Stimulated activated CD4-positive, alpha-beta T cell treated with anti-CD3 and anti-CD28 coated beads, TNF-alpha, amount 100 ng/mL, for 1 hour (primary cell): ENCODE measurements at places on chromosomes 5 and 9.

DNA sequence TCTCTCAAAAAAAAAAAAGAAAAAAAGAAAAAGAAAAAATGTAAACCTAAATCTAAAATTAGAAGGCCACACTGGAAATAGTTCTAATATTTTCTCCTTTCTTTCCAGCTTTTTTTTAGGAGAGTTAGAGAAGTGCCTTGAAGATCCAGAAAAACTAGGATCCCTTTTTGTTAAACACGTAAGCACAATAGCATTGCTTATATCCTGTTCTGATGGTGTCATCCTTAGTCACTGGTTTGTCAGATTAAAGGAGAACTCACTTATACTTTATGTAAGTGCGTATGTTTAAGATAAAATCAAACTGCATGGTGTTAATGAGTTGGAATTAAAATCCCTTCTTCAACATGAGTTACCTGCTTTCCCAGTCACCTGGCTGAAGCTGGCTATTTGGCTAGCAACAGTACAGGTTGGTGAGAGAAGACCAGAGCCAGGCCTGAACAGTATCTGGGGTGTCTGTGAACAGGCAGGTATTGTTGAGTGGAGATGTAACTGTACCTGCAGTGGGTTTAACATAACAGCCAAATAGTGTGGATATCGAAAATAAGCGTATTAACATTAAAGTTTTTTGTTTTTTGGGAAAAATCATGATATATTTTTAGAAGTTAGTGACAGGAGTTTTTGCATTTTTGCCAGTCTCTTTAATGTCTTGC lies 104.7 kb upstream of the OTULINL start:
- DNase-seq = no peak

- DNase-seq = no peak
Measured at GRCh38 chr5:55370291-55370925, 62.6 kb downstream of the MTREX start.

DNA sequence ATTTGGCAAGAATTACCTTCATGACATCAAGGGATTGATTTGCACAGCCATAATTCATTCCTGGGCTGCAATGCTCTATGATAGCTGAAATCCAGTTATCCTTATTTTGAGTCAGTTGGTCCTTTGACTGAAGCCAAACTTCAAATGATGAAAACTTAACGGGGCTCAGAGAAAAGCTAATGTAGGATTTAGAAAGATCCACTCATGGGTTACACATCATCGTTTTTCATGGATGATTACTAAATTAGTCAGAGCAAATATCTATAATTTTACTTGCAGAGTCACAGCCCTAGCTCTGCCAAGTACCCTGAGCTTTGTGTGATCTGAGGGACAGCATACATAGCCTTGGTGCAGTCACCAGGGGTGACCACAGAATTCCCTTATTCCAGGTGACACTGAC lies 27.3 kb upstream of the MUSK start:
- no peak for DNase-seq

DNA sequence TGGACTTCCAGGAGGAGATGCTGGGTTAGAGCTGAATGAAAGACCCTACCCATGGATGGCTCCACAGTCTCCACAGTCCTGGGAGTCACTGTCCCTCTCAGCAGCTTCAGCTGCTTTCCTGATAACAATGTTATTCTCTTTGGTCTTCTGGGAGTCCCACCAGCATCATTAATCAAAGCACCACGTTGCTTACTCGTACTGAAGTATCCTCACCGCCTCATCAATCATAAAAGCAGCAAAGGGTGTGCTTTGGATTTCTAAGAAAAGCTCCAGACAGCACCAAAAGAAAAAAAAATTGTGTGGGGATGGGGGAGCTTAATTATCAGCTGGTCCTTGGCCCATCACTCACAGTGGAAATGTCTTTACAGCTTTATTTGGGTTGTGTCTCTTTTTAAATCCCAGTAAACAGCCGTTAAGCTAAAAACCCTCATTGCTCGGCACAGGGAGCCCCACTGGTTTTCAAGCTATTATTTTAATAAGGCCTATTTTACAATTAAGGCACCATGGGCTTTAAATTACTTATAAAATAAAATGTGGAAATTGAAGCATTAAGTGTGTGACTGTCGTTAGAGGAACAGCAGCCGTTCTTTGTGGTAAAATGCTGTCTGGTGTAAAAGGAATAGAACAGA lies 538.0 kb downstream of the EBF1 start:
- DNase-seq = no peak

GRCh38 chr5:151961557-151961956 lies 36.9 kb upstream of the GLRA1 start:
- DNase-seq = no peak

DNA sequence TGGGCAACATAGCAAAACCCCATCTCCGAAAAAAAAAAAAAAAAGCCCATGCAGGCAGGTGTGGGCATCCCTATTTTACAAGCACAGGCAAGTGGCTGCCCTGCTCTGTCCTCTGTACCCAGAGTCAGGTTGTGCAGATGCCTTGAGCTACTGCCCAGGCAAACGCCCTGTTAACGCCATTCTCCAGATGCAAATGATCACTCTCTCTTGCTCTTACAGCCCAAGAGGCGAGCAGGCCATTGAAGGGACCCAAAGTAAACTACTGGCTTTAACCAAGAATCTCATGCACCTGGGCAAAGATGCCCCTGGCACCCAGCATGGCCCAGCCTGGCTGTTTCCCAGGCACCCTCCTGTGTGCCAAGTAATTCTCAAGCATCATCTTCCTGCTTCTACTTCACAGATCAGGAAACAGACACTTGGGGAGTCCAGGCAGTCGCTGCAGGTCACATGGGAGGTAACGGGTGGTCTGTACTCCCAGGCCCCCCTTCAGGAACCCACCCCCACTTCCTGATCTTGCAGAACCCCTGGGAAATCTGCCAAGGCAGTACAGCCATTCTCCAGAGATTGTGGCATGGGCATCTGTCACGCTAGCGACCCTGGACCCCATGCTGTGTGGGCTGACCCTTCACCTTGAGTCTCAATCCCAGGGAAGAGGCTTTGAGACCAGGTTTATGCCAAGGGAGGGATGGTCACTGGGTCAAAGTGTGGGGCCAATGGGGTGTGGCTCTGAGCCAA lies 14.2 kb downstream of the EEIG1 start:
- no peak for DNase-seq

DNA sequence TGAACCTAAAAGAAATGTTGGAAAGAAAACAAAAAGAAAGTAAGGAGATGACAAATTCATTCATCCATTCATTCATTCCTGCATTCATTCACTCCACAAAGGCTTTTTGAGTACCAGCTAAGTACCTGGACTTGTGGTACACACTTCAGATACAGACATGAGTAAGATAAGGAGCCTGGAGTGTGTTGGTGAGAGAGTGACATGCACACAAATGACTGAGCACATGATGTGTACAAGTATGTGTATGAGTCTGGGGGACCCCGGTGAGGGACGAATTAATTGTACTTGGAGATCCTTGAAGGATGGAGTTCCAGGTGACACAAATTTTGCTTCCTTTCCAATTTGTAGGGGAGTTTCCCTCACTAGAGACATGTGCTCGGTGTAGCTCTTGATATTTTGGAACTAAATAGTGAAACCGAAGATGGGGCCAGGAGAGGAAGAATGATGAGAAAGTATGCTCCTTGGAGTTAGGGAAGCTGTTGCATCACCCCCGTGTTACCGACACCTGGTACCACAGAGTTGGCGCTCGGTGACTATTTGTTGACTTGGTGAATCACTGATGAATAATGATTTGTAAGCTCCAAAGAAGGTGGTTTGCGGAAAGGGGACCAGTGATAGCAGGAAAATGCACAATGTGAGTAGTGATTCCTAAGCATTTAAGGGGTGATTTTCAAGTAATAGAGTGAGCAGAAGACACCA lies 509.8 kb downstream of the CCDC171 start:
- DNase-seq = no peak

GRCh38 chr9:134846699-134847098 lies 33.9 kb upstream of the FCN2 start:
- DNase-seq = no peak

DNA sequence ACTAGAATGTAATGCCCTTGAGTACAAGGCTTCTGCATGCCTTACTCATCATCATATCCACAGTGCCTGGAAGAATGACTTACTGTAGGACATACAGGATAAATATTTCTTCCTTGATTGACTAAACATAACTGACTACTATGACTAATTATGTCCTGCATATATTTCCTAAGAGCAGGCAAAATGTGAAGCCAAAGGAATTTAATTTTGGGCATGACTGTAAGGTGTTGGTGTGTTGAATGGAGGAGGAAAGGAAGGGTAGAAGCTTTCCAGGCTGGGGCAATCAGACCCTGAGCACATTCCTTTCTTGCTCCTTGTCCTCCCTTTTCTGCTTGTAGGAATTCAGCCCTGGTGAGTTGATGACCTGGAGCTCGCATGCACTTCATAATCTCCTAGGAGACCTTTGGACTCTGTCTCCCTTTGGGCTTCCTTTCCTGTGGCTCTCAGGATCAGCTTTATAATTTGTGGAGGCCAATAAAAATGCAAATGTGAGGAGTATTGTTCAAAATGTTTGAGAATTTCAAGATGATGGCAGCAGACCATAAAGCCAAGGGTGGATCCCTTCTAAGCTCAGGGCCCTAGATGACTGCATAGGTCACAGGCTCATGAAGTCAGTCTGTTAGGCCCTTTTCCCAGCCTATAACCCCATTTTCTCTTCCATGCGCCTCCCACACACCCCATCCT lies 174.0 kb downstream of the HMHB1 start:
- DNase-seq = no peak

DNA sequence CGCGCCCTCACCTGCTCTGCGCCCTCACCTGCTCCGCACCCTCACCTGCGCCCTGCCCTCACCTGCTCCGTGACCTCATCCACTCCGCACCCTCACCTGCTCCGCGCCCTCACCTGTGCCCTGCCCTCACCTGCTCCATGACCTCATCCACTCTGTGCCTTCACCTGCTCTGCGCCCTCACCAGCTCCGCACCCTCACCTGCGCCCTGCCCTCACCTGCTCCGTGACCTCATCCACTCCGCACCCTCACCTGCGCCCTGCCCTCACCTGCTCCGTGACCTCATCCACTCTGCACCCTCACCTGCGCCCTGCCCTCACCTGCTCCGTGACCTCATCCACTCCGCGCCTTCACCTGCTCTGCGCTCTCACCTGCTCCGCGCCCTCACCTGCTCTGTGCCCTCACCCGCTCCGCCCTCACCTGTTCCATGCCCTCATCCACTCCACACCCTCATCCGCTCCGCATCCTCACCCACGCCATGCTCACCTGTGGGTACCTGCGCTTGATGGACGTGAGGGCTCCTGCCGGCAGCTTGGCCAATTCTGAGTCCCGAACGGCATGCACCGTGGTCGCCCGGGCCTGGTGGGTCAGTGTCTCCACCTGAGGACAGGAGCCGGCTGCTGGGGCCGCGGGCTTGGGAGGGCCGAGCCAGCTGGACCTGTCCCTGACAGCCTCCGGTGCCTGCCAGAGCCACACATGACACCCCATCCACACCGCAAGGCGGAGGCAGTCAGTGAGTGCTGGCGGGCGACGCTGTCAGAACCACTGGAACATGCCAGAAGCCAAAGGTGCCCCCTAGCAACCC lies 35.6 kb upstream of the NSMF start:
- no peak for DNase-seq

DNA sequence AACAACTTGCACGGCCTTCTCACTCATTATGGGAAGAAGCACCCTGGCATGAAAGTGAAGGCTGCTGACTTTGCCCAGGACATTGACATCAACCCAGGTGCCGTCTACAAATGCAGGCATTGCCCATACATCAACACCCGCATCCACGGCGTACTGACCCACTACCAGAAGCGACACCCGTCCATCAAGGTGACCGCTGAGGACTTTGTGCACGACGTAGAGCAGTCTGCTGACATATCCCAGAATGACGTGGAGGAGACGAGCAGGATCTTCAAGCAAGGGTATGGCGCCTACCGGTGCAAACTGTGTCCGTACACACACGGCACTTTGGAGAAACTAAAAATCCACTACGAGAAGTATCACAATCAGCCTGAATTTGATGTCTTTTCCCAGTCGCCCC lies 65.4 kb downstream of the ZNF462 start:
- no peak for DNase-seq

DNA sequence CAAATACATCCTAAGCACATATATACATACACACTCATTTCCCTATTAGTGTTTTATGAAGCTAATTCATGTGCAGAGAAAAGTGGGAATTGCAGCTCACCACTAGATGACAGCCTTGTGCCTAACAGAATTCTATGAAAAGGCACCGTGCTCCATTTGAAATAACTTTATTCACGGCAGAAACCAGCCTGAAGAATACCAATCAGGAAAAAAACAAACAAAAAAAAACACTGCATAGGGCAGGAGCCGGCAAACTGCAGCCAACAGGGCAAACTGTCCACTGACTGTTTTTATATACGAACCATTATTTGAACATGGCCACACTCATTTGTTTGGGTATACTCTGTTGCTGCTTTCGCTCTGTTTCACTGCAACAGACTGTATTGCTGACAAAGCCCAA lies 33.6 kb downstream of the ERMP1 start:
- DNase-seq = no peak

DNA sequence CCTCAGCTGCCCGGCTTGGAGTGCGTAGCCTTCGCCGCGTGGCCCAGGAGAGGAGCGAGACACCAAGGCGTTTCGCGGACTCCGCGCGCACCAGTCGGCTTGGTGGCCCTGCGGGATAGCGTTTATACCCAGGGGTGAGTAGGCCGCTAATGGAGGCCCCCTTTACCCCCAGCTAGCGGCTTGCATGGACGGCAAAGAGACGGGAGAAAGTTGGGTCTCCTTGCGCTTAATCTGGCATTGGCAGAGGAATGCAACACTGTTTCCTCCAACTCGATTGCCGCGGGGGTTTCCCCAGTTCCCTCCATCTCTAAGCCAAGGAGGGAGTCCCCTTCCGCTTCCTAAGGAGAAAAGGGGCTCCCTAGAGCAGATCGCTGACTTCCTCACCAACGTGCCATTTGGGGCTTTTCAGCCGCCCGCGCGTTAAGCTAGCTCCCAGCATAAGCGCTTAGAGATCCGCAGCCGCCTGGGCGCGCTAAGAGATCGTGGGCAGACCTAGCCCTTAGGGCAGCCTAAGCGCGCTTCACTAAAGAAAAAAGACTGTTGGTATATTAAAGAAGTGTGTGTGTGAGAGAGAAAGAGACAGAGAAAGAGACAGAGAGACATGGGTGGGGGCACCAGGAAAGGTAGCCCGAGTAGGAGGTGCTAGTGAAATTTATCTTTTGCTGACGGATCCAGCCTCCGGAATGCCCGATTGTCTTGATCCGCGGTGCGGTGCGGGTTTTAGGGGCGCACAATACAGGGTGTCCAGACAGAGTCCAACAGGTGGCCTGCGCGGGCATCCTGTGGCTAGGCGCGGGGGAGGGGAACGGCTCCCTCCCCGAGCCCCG lies 597.9 kb upstream of the SGCD start:
- no peak for DNase-seq

- no peak for DNase-seq
Measured at GRCh38 chr5:142608081-142608480, 77.8 kb downstream of the FGF1 start.

DNA sequence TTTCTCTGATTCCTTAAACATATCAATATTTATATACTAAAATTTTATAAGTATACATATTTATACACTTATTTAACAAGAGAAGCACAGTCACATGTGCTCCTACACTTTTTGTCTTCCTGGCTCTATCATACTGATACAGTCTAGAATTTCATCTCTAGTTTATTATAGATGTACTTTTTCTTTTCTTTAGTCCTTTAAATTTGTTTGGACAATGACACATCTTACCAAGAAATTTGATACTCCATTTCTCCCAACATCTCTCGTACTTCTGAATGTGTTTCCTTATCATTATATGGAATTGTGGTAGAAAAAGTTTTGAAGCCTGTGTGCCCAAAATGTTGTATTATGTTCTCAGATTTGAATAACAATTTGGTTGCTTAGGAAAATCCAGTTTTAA lies 104.6 kb downstream of the DMRT2 start:
- no peak for DNase-seq

- no peak for DNase-seq
Measured at GRCh38 chr5:108747774-108748400, at the start of gene FER. FER (plus strand) TSS chr5:108747897; CDS start chr5:108798183, 50,286 bp downstream.
